ENCODE measurements at places on chromosomes 3 and 15.

- DNase-seq = peak; percentile 46
Observed at GRCh38 chr3:97927704-97928103, 44.5 kb downstream of the RIOX2 start.

DNA sequence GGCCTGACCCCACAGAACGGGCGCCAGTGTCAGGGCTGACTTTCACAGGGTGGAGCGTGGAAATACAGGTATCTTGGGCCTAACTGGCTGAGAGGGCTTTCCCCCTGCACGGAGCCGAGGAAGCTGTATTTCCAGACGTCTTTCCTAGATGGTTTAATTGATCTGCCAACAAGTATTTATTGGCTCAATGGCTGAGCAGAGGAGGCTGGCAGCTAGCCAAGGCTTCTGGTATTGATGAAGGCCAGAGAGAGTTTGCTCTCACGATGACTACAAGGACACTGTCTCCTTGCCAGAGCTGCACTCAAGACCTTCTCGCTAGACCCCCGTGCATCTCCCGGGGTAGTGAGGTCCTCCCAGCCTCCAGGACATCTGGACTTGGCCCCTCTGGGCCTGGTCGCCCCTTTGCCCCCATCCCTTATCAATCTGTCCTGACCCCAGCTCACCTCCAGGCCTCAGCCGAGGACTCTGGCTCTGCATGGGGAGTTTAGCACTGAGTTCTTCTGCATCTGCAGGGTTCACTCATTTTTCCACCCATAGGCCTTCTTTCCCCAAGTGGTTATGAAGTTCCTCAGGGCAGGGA lies 20.6 kb downstream of the SPSB4 start:
- no peak for DNase-seq

GRCh38 chr15:67366904-67367303 lies 112.3 kb downstream of the IQCH start:
- DNase-seq = no peak

- no peak for DNase-seq
Observed at GRCh38 chr3:140911822-140912221, 29.8 kb upstream of the SLC25A36 start.

DNA sequence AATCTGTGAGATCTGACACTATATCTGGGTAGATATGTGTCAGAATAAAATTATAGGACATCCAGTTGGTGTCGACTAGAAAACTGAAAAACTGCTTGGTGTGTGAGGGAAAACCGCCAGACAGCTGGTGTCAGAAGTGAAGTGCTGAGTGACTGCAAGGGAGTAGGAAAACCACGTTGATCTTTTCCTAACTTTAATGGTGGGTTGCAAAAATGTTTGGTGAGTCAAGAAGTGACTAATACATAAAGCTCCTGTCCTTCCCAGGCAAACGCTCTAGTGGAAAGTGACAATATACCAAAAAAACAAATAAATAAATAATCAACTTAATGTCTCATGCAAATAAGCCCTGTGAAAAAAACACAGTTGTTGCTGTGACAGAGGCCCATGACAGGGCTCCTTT lies 7.3 kb upstream of the CD96 start:
- no peak for DNase-seq

GRCh38 chr3:43413676-43414368 lies 127.5 kb downstream of the SNRK start:
- DNase-seq = no peak

DNA sequence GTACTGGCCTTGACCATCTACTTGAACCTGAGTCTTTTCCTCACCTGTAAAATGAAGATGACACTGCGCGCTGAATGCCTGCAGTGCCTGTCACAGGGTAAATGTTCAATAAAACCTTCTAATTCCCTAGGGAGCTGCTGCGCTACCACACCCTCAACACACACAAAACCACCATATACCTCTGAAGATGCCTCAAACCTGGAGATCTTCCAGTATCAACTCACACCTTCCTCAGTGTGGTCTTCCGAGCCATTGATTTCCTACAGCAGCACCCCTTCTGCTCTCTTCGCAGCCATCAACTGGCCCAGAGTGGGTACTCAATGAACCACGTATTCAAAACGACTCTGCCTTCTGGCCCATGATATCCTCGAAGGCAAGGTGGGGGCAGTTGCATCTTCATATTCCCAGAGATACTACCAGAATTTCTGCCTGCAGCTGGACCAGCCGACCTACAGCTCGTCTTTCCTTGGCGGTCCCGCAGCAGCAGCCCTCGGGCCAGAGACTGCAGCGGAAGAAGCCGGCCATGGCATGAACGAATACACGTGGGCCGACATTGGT lies 695 bp downstream of the RPL32 start:
- no peak for DNase-seq

All from fibroblast of skin of left quadriceps (primary cell).